Hematopoietic multipotent progenitor cell (in vitro differentiated cells): ENCODE measurements at places on chromosomes 5 and 9.
A peak's percentile ranks its signal among the peaks of the same experiment; 100 is the strongest.

GRCh38 chr5:84091127-84091799 is 293.4 kb downstream of the EDIL3 start:
- no peak for DNase-seq

DNA sequence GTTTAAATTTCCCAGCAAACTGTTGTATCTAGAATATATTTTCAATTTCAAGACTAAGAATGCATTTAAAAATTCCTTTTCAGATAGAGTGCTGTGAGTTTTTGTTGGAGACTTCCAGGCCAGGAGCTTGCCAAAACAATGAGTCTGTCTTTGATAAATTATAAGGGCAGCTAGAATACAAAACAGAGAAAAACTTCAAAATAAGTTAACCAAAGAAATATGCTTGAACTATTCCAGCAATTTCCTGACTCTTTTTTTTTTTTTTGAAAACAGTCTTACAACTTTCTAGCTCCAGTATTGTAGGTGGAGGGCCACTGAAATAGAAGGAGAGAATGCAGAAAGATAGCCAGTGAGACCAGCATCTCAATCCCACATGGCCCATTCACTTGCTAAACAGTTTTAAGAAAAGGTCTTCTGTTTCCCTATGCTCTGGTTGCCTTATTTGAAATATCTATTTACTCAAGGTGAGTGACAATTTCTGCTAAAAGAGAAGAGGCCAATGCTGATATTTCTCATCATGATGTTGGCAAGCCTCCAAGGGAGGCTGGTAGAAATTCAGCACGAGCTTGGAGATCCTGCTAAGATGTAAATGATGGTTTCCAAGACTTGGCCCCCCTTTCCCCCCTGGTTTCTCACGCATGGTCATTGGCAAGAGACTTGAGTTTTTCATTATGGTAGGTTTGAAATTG is 103.2 kb downstream of the USP20 start:
- no peak for DNase-seq

DNA sequence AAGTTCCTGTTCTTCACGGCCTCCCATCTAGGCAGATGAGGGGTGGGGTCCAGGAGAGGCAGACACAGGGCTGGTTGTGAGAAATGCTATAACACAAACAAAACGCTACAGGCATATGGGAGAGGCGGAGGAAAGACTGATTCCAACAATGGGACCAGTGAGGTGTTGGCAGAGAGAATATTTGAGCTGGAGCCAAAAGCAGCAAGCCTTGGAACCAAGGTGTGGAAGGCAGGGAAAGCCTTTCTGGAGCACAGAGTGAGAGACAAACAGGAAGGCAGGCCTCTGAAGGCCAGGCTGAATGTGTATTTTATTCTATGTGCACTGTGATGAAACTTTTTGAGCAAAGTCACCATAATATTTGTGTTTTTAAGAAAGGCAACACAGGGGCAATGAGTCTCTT is 2.9 kb downstream of the ATPSCKMT start:
- DNase-seq = no peak

DNA sequence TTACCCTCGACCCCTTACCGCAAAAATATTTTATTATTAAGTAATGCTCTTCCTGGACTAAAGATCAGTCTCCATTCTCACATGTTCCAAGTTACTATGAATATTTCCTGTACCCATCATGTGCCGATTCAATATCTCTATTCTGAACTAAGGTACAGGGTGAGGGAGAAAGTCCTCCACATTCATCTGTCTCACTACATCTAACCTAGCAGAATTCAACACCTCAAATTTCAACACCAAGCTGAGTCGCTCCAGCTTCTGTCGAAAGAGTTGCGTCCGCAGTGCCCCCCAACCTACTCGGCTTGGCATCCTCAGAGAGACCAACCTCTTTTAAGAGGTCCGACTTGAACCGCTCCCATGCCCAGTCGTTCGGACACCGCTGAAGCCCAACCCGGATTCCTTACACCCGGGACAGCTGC is 1.0 kb downstream of the CERT1 start:
- peak; percentile 15 for DNase-seq

DNA sequence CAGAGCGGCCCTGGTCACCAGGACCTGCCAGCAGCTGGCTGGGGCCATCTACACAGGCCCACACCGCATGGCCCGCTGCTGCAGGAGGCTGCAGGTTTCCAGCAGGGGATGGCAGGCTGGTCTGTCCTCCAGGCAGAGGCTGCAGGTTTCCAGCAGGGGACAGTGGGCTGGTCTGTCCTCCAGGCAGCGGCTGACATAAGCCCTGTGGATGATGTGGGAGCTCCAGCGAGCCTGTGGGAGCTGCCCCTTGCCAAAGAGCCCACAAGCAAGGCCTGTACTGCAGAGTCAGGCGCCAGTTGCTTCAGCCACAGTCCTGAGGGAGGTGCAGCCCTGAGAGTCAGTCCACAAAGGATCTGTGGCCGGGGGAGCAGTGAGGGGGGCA is 18.5 kb downstream of the TPPP start:
- no peak for DNase-seq

- no peak for DNase-seq
These were observed 24.2 kb upstream of the ANKRD18A start for GRCh38 chr9:38644601-38645000.
